ENCODE measurements at places on chromosomes 12 and 14. TPM values are rescaled to one million over a fixed set of nuclear protein-coding genes. Genes with fewer than 3 reads are reported as not detected.

The EPYC gene
- 0.52 TPM for total RNA-seq

The SIX1 gene
- total RNA-seq, result 45.4 TPM

The RNASE3 gene
- total RNA-seq, result not detected

The SERPINA6 gene
- not detected for total RNA-seq

The NR4A1 gene
- 24.5 TPM for total RNA-seq

The DBX2 gene
- under 0.01 TPM for total RNA-seq

The INHBC gene
- total RNA-seq, result not detected

The NDUFA9 gene
- total RNA-seq, result 38.6 TPM

The ADGRD1 gene
- 7.8 TPM for total RNA-seq
